ENCODE measurements at places on chromosomes 6 and 20.

- DNase-seq = no peak
Observed at GRCh38 chr6:3263096-3263495, 4.3 kb downstream of the PSMG4 start.

DNA sequence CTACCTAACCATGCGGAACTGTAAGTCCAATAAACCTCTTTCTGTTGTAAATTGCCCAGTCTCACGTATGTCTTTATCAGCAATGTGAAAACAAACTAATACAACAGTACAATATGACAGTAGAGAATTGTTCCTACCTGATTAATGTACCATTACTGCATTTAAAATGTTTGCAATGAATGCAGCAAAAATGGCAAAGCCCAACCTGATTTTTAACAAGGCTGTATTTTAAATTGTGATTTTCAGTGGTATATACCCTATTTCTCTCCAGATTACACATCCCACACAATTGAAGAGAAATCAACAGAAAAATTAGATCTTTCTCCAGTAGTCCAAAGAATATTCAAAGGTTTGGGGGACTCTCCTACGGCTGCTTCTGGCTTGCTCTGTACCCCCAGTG is 3.3 kb upstream of the PCSK2 start:
- DNase-seq = peak; percentile 36

DNA sequence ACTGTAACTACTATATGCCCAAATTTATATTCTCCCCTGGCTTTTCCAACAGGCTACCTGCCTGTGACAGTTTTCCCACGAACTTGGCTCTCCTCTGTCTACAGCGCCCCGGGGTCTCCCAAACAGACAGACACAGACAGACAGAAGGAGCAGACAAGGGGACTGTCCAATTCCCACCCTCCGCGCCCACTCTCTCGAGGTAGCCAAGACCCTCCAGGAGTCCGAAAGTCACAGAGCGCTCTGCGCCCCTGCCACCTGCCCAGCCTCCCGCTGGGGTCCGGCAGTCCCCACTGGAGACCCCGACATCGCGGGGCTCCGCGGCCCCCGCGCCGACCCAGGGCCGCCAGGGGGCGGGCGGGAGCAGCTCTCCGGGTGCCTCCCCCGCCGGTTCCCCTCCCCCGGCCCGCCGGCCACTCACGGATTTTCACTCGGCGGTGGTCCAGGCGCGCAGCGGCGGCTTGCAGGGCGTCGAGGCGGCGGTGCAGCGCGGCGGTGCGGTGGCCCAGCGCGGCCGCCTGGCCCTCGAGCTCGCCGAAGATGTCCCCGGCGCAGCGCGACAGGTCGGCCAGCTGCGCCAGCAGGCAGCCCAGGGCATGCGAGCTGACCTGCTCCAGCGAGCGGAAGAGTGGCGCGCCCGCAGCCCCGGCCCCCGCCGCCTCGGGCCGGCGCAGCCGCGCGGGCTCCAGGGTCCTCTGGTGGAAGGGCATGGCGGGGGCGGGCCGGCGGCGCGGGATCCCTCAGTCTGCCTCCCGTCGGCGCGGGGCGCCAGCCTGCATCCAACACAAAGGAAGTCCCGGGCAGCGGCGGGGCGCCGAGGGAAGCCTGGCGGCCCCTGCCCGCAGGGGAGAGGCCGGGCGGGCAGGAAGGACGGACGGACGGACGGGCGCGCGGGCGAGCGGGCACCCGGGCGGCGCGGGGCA is 81.3 kb upstream of the CCDC28A start:
- DNase-seq = peak; percentile 39

DNA sequence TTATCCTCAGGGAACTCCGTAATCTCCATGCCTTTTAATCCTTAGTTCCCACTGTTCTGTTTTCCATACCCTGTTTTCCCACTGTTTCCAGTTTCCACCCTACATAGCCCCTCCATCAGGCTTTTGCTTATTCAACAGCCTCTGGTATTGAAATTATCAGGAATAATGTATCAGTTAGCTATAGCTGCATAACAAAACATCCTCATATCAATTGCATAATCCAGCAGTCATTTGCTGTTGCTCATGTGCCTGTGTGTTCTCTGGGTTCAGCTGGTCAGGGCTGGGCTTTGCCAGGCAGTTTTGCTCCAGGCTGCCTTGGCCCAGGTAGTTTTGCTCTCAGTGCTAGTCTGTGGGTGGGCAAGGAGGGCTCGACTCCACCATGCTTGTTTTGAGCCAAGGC is 94.3 kb upstream of the FOXA2 start:
- DNase-seq = no peak

GRCh38 chr6:15420959-15421438 is 175.1 kb downstream of the JARID2 start:
- DNase-seq = no peak

DNA sequence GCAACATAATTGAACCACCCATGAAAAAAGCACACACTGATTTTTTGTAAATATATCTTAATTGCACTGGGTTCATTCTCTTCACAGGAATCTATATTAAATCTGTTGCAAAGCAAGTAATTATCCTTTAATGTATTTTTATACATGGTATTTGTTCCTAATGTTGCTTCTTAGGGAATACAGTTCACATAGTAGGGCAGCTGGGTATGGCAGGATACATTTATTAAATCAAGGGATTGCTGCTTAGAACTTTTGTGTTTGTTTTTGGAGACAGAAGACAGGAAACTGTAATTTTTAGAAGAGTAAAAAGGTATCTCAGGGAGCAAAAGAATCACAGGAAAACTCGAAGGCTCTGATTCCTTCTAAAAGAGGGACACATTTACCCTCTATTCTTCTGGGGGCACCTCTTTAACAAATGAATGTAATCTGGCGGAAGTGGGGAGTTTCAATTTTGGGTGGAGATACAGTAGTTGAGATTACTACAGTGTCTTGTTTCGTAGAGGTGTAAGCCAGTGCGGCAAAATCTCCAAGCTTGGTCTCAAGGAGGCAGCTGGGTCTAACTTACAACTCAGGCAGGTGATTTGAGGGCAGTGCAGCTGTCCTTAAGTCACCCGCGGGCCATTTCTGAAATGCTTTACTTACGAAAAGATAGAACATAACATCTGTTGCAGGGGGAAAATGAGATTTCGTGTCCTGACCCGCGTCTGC is 812 bp upstream of the SMIM13 start:
- DNase-seq = peak; percentile 65

GRCh38 chr20:23419995-23420901 is 1.0 kb downstream of the NAPB start:
- no peak for DNase-seq

- no peak for DNase-seq
Observed at GRCh38 chr20:40218316-40218969, 470.6 kb downstream of the MAFB start.

GRCh38 chr6:124986164-124986563 is 23.9 kb downstream of the RNF217 start:
- no peak for DNase-seq

DNA sequence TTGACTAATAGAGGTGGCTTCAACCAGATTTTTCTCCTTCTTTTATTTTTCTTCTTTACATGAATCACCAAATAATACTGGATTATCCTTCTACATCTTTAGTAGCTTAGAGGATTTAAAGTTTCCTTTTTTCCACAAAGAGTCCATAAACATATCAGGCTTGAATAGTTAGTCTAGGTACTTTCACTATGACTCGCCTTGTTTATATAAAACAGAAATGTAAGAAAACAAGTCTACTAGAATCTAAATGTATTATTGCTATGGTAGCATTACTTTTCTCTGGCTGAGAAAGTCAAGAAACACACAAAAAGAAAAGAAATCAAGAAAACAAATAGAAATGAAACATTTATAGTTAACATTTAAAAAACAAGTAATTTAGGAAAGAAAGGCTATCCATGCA is 215.2 kb downstream of the PTPRK start:
- DNase-seq = no peak

DNA sequence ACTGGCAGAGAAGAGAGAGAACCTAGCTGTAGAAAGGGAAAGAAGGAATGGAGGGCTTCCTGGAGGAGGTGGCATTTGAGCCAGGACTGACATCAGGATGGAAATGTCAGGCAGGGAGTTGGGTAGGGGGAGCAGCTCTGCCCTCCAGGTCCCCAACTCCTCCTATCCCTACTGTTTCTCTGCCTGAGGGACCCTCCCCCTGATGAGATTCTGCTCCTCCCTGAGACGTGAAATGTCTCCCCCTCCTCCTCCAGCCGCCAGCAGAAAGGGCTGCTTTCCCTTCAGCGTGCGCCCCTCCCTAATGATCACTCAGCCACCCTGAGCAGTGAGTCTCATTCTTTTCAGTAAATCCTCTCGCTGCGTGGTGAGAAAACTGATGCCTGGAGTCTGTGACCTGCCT is 40.6 kb downstream of the HLA-DPB1 start:
- no peak for DNase-seq

DNA sequence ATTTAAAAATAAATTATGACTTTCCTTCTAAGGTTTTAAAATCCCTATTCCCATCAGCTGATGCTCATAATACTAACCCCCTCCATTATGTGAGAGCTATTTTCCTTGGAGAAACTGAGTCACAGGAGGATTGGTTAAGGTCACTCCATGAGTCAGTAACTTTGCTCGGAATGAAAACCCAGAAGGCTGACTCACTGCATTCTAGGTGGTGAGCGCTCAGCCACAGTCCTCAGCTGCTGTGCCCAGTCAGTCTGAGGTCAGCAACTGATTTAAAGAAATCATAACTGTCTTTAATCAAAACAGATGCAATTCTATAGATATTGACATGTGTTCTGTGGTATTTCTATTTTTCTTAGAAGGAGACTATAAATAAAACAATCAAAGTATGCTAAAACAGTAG is 359.2 kb downstream of the GJA1 start:
- no peak for DNase-seq

- DNase-seq = peak; percentile 23
Observed at GRCh38 chr6:71190809-71191208, 97.8 kb upstream of the OGFRL1 start.

DNA sequence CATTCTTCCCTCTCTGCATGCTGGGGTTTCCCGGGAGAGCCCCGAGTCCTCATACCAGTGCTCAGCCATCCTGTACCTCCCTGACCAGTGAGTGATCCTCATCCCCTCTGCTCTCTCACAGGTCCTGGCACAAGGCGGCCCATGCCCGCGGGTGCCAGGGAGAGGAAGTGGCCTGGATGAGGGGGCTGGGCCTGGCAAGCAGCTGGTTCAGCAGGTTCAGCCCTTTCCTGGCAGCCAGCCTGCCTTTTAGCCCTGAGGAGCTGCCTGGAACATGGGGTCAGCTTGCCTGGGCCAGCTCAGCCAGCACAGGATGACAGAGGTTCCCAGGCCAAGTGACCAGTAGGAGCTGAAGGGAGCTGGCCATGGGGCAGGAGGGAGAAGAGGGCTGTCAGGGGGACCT is 10.9 kb downstream of the MOCS1 start:
- DNase-seq = no peak

DNA sequence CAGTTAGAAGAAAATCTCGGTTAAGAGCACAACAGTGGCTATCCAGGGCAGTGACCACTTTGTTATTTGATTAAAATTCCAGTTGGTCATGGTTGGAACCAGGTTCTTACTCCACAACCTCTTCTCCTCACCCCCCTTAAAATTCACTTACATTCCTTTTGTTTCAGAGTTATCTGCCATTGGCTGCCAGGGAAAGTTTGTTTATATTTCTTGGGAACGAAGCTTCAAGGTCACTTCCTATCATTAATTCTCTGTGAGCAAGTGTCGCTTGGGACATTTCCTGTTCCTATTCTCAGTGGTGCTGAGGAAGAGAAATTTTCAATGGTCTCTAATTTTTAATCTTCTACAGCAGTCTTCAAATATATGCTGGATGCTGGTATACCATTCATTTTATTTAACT is 121.1 kb upstream of the COL21A1 start:
- DNase-seq = no peak

DNA sequence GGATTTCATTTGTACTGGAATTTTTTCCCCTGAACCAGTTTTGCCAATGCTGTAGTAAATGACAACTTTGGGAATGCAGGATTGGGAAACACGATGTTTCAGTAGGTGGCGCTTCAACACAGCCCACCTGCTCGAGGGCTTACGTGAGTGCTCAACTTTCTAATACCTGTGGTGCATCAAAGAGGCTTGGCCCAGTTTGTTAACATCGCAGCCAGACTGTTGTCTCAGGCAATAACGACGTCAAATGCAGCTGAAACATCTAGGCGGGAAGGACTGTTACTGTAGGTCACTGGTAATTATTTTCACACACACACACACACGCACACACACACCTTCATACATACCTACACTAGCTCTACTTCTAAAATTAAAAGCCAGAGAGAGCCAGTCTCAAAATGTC is 815.5 kb upstream of the SLC35B3 start:
- peak; percentile 96 for DNase-seq

GRCh38 chr6:18561037-18561750 is 174.0 kb downstream of the RNF144B start:
- no peak for DNase-seq

DNA sequence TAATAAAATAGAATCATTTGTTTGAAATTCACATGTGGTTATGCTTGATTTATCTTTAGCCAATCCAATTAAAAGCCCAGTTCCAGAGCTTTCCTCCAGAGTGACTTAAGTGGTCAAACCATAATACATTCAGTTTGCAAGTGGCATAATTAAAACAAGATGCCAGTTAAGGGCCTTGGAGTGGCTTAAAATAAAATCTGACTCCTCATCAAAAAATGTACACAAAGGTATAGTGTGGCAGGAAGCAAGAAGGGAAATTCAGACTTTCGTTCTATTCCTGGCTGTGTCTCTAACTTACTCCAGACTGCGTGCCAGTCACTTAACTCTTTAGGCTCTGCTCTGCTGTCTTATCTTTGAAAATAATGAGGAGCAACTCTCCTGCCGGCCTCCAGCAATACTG is 251.3 kb upstream of the PRND start:
- DNase-seq = no peak

- no peak for DNase-seq
Observed at GRCh38 chr6:4460586-4461475, 315.4 kb upstream of the CDYL start.

GRCh38 chr6:51466427-51466826 is 621.0 kb downstream of the PKHD1 start:
- no peak for DNase-seq

DNA sequence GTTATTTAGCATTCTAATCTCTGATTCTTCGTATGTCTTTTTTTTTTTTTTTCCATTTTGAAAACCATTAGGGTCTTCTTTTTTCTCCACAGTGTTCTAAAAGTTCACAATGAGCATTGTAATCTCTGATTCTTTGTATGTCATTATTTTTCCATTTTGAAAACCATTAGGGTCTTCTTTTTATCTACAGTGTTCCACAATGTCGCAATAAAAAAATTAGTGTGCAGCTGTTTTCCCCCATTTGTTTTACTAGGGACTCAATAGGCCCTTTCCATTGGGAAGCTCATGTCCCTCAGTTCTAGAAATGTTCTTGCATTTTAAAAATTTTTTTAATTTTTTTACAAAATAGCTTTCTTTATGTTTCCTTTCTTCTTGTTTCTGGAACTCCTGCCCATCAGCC is 64.2 kb downstream of the RNF182 start:
- DNase-seq = no peak

DNA sequence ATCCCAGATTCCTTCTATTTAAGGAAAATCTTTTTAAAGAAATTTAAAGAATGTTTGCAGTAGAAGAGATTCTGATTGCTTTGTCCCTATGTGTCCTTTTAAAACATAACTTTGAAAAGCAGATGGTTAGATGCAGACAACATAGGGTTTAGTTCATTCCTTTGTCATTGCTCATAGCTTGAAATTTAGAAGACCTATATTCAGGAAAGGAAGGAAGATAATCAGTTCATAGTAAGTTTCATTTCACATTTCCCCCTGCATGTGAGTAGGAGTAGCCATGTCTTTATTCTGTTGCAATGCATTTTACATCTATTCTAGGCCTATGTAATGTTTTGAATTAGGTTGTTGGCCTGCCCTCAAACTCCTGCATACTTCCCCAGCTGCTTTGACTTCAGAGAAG is 197.9 kb upstream of the GRIK2 start:
- DNase-seq = no peak

All from NCI-H748 treated with DMSO at 0.1 percent for 48 hours (cell line).